ENCODE measurements at places on chromosomes 4 and X.
A peak's percentile ranks its signal among the peaks of the same experiment; 100 is the strongest.

DNA sequence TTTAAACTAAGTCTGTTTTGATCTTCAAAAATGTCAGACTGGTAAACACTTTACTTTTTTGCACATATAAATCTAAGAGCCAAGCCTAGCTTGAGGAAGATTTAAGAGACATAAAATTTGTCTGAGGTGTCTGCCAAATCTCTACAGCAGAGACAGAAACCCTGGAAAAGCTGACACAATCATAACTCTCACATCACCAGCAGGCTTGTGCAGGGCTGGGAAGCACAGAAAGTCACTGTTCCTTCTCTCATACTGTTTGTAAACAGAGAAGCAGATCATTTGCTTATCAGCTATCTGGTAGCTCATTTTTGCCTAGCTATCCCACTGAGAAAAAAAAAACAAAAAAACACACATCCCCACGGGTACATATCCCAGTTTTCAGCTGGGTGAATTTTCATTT is 7.0 kb downstream of the ENOX2 start:
- peak; percentile 24 for DNase-seq

DNA sequence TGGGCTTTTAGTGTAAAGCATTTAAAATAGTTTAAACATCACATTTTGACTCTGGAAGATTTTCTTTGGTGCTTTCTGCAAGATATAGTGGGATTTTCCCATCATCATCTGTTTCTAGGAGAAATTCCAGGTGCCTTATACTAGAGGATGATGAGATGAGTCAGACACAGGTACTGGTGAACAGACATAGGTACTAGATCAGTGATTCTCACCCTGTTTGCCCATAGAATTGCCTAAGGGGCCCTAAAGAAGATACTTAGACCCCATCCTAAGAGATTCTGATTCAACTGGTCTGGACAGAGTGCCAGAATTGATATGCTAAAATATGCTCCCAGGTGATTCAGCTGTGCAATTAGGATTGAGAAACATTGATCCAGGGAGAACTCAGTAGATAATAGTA is 9.7 kb downstream of the TSPAN7 start:
- DNase-seq = no peak

DNA sequence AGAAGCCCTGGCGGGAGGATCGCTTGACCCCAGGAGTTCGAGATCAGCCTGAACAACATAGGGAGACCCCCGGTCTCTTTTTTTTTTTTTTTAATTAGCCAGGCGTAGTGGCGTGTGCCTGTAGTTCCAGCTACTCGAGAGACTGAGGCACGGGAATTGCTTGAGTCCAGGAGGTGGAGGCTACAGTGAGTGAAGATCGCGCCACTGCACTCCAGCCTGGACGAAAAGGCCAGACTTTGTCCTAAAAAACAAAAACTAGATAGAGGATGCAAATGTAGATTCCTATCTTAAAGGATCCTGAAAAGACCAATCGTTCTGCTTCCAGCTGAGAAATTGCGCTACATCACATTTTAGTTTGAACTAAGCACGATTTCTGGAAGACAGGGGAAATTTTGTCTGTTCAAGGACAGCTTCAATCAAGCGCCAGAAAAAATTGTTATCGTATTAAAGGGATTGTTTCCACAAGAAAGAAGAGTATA is 627 bp upstream of the HSD17B11 start:
- no peak for DNase-seq

- no peak for DNase-seq
Measured at GRCh38 chr4:156969101-156969500, 2.5 kb downstream of the PDGFC start.

DNA sequence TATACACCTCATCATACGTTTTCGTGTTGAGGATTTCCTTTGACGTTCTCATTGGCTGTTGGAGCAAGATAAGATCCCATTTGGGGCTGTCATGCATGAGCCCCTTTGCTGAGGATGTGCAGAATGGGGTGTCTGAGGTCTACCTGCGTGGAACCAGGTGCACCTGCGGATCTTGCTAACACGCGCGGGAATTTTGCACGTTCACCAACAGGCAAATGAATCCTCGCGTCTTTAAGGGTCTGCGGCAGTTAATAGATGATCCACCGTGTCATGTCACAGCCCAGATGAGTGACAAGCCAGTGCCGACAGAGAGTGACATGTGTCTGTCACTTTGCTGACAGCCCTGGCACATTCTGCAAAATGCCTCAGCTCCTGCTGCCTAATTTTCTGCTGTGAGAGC is 56.3 kb upstream of the SHOX start:
- no peak for DNase-seq

GRCh38 chr4:13413729-13414437 is 70.3 kb downstream of the RAB28 start:
- DNase-seq = no peak

GRCh38 chr4:115986573-115986972 is 873.2 kb upstream of the NDST4 start:
- no peak for DNase-seq

All from cardiac fibroblast (primary cell).